ENCODE measurements at places on chromosomes 6 and 20. TPM values are rescaled to one million over a fixed set of nuclear protein-coding genes. Genes with fewer than 3 reads are reported as not detected.

DNA sequence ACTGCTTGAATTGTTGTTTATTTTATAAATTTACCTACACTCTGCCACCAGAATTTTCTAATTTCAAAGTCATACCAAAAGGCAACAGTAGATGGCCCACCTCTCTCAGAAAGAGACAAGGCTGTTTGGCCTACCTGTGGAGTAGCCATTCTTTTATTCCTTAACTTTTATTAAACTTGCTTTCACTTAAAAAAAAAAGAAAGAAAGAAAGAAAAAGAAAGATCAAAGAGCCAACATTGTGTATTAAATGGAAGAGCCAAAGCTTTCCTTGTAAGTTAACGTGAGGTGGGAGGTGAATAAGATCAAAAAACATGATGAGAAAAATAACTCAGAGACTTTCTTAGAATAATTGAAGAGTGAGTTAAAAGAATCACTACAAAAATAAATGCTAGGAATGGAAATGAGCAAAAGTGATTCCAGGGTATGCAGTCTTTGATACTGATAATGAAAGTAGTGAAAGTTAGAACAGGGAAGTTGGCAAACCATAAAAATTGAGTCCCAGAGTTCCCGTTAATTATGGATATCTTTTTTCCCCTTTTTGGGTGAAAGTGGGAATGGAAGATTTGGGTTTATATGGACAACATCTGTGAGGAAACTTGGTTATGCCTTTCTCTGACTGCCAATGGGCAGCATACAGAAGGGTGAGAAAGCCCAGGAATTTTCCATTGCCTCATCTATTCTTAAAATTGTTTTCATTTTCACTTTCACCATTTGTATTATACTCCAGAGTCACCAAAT is 35.9 kb upstream of the MYB start:
- no peak for DNase-seq

HRH3 gene
- polyA plus RNA-seq: 0.15 TPM

GRCh38 chr6:134131530-134132139 is 79.2 kb upstream of the SLC2A12 start:
- DNase-seq: no peak

- DNase-seq: no peak
Observed at GRCh38 chr6:167979436-167980139, 17.9 kb upstream of the KIF25 start.

OTOR gene
- polyA plus RNA-seq: not detected

MYB gene
- polyA plus RNA-seq: 5.7 TPM

- no peak for DNase-seq
Observed at GRCh38 chr6:29887330-29887818, 55.0 kb upstream of the HLA-A start.

All from left kidney (tissue), 8 donors.